EL (cell line): ENCODE measurements at places on chromosomes 7 and 10.
A peak's percentile ranks its signal among the peaks of the same experiment; 100 is the strongest.

DNA sequence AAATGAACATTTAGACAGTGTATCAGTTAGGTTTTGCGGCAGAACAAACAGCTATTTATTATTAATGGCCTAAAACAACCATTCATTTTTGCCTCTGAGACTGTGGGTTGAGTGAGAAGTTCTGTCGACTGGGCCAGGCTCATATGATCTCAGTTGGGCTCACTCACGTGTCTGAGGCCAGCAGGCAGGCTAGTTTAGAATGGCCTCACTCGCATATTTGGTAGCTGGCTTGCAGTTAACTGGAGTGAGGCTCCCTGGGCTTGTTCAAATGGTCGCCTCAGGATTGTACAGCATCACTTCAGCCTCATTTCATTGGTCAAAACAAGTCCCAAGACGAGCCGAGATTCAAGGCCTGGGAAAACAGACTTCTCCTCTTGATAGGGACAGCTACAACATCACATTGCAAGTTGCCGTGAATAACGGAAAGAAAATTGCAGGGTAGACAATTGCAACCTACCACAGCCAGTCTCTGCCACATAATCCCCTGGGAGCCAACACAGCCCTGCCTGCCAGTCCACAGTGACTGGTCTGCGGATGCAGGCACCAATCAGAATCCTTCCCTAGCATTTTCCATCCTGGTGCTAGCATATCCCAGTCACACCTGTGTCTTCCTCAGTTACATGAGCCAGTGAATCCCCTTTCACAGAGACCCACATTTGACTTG, 23.1 kb upstream of the PPIF start:
- no peak for DNase-seq

DNA sequence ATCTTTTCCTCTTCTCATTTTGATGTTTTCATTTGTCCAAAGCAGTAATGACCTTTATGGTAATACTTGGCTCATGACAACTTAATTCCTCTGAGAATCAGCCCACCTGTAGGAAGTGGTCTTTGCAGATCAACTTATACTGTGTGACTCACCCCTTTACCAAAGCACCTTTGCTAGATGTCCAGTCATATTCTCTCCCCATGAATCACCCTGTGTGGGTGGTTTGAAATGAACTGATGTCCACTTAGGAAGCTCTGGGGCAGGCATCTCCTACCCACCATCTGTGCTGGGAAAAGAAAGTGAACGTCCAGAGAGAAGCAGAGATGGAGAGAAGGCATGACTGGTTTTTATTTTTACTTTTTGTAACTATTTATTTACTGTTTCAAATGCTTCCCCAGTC, 410.3 kb downstream of the KIF20B start:
- peak; percentile 7 for DNase-seq

GRCh38 chr7:101681170-101682007, 52.3 kb upstream of the MYL10 start:
- peak; percentile 92 for DNase-seq

DNA sequence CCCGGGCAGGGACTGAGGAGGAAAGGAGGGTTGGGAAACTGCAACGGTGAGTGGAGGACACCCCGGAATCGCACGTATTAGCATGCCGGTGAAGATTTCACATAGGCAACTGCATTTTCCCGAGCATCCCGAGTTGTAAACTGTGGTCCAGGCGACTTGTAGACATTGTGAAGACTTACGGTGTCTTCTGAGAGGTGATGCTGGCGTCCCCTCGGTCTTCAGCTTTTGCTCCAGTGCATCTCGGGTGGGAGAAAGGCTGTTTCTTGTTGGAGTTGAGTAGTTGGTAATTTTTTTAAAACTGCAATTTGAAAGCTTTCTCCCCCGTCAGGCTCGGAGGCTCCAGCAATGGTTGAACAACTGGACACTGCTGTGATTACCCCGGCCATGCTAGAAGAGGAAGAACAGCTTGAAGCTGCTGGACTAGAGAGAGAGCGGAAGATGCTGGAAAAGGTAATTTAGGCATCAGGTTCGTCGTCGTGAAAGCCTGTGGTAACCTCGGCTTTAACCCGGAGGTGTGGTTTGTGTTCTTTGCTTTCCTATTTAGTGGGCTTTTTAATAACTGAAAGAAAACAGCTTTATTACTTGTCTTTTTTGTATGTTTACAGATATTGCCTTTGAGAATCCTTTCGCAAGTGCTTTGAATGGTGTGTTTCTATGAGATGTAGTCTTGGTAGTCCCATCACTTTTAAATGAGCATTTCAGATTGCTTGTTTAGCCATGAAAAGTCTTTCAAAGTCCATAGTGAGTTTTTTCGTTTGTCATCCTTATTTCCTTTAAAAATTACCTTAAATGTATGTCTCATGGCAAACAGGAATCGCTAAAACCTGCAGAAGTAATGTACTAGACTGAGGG, 687 bp downstream of the HELLS start:
- peak; percentile 39 for DNase-seq

GRCh38 chr10:103563231-103564115, 70.0 kb downstream of the NEURL1 start:
- DNase-seq, result no peak

DNA sequence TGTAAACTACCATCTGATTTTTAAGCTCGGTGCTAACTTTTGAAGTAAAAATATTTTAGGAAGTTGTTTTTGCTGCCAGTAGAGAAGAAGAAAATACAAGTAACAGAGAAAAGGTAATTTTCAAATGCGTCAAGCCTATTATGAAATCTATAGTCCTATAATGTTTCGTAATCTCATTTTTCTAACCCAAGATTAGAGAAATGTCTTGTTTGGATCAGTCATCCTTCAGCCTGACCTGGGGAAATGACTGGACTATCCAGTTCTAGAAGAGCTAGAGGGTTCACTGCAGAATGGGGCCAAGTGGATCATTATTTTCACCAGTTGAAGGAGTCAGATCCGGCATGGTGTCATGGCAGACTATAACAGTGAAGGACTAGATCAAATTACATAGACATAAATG, 62.7 kb upstream of the FGL2 start:
- no peak for DNase-seq

GRCh38 chr10:118106426-118106825, 59.7 kb upstream of the RAB11FIP2 start:
- peak; percentile 16 for DNase-seq

GRCh38 chr10:77386838-77387237, 250.8 kb downstream of the KCNMA1 start:
- DNase-seq, result peak; percentile 76

- DNase-seq, result no peak
Measured at GRCh38 chr7:129359638-129360037, 74.6 kb upstream of the STRIP2 start.

DNA sequence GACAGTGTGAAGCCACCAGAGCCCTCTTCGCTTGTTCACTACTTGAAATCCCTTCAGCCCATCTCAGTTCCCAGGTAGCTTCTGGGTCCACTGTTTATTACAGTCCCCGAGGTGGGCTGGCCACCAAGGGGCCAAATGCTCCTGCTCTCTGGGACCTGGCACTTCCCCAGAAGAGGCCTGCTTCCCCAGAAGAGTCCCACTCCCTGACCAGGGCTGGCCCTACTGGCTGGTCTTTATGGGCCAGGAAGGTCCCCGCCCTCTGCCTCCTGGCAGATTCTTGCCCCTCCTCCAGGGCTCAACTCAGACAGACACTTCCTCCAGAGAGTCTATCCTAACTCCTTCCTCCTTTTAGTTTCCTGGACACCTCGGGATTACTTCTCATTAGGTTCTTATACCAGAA, 70.7 kb upstream of the LRRC18 start:
- DNase-seq, result no peak

- peak; percentile 63 for DNase-seq
Measured at GRCh38 chr10:35635576-35635975, 6.5 kb downstream of the FZD8 start.

- no peak for DNase-seq
Measured at GRCh38 chr10:7192831-7193361, 217.9 kb downstream of the SFMBT2 start.

- no peak for DNase-seq
Measured at GRCh38 chr7:115410972-115411686, 489.2 kb downstream of the MDFIC start.

DNA sequence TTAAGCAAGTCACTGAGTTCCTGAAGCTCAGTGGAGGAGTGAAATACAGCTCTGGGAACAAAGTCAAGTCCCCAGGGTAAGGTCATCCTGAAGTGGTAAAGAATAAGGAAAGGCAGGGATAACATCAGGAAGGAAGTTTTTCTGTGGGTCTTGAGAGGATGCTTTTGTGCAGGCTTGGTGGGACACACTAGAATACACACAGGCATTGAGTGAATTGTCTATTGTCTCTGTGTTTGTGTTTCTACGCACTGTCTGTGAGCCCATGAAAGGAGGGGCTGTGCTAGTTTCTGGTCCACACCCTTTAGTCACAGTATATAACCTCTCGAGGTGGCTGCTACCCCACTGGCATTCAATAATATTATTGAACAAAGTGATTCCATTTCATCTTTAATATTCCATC, 95.8 kb upstream of the ABCB5 start:
- DNase-seq, result no peak

DNA sequence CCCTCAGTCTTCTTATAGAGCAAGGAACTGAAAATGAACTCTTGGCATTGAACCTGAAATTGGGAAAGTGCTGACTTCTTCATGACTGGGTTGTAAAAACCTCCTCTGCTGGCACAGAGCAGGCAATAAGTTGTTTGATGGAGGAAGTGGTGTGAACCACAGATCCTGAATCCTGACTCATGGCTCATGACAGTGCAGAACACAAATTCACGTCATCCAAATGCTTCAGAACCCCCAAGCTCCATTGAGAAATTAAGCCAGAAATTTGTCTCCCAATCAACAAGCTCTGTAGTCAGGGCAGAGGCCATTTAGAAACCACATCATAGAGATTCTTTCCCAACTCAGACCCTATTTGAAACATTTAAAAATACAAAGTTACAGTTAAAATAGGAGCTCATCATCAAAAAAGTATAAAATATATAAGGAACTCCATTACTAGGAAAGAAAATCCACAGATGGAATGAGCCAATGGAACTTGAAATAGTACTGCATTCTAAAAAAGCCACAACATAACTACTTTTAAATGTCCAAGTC, 10.3 kb upstream of the STK17A start:
- DNase-seq, result peak; percentile 98

DNA sequence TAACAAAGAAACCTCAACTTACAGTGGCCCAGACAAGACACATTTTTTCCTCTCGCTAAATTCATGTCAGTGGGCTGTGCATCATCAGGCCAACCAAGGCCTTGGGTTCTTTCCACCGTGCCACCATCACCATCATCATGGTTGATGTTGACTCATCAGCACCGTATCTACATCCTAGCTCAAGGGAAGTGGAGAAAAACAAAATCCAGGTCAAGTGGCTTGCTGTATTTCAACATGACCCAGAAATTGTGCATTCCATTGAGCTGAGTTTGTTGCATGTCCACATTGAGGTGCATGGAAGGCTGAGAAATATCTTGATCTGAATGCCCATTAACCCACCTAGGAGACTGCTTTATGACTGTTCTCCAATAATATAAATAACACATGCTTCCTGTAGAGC, 312.4 kb upstream of the CDC14C start:
- no peak for DNase-seq

GRCh38 chr10:117546581-117547015, 4.1 kb downstream of the EMX2 start:
- no peak for DNase-seq

GRCh38 chr7:139776486-139777132, 1.2 kb downstream of the HIPK2 start:
- DNase-seq, result peak; percentile 65

DNA sequence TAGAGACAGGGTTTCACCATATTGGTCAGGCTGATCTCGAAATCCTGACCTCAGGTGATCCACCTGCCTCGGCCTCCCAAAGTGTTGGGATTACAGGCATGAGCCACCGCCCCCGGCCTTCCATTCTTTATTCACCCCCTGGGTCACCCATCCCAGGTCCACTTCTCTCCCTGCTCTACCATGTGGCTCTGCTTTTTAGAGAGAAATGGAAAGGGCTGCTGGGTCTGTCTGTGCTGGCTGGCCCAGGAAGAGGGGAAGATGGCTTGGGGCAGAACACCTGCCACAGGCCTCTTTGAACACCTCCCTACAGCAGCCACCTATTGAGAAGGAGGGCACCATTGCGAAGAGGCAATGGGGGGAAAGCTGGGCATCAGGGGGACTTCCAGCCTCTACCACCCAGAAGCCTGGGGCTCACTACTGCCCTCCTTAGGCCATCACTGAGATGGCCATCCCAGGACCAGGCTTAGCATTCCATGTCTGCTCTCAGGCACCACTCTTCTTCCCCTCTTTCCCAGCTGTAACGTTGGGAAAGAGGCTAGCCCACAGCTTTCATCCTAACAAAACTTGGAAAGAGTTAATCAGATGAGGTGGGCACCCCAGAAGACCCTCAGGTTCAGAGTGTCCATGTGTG, 256.3 kb downstream of the GRID1 start:
- DNase-seq, result no peak

DNA sequence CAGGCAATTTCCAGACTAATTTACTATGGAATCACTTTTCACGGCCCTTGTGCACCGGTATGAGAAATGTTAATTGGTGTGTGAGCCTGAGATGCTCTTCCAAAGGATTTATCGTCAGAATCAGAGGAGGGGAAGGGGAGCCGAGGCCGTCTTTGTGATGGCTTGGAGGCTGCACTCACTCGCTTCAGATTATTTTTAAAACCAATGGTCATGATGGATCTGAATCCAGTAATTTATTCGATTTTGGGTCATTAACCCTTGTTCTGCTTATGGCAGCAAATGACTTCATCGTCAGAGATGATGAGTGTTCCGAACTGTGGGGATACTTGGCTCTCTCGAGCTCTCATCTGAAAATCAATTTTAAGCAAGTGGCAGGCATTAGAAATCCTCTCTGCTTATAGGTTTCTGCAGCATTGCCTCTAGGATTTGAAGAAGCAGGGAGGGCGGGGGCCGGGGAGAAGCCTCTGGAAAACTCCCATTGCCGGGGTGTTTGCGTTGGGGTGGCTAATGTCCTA, 576.3 kb downstream of the LRMDA start:
- DNase-seq, result no peak

DNA sequence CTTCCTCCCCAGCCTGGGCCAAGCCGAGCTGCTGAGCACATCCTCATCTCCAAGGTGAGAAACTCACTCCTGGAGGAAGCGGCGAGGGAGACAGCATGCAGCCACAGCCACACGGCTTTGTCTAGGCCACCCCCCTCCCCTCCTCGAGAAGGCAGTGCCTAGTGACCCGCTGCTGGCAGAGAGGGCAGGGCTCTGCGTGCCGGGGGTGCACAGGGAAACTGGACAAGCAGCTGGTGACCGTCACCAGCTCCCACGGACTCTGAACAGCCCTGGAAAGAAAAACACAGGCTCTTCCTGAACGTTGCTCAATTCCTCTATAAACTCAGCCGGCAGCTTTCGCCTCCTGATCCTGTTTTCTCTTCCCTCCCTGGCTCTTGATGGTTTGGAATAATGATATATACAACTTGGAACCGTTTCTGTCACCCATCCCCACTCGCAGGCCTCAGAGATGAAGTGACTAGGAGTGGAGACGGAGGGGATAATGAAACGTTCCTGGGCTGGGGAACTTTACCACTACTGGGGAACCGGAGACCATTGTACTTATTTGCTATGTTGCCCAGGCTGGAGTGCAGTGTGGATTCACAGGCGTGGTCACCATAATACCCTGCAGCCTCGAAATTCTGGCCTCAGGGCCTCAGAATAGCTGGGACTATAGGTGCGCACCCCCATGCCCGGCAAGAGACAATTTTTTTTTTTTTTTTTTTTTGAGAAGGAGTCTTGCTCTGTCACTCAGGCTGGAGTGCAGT, 19.3 kb downstream of the PAPOLB start:
- DNase-seq, result no peak
